ENCODE measurements at places on chromosomes 12 and 14.

GRCh38 chr14:61501714-61502458 is 180.5 kb downstream of the PRKCH start:
- no peak for DNase-seq

DNA sequence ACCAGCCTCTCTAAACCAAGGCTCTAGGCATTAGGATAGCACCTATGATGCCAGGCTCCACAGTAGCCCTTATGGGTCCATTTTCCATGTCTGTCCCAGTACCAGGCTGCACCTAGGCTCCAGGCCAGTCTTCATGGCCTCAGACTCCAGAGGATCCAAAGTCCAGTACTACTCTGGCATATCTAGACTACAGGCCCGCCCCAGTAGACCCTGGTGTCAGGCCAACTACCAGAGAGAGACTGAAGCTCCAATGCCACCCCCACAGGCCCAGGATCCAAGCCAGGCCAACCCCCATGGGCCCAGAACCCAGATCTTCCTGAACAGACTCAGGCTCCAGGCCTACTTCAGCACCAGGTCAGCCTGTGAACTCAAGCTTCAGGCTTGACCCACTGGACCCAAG is 287.0 kb downstream of the KCNC2 start:
- no peak for DNase-seq

- DNase-seq, result no peak
Observed at GRCh38 chr12:26749781-26750180, 83.2 kb downstream of the ITPR2 start.

- peak; percentile 70 for DNase-seq
Observed at GRCh38 chr14:32078023-32078857, 1.1 kb downstream of the ARHGAP5 start.

DNA sequence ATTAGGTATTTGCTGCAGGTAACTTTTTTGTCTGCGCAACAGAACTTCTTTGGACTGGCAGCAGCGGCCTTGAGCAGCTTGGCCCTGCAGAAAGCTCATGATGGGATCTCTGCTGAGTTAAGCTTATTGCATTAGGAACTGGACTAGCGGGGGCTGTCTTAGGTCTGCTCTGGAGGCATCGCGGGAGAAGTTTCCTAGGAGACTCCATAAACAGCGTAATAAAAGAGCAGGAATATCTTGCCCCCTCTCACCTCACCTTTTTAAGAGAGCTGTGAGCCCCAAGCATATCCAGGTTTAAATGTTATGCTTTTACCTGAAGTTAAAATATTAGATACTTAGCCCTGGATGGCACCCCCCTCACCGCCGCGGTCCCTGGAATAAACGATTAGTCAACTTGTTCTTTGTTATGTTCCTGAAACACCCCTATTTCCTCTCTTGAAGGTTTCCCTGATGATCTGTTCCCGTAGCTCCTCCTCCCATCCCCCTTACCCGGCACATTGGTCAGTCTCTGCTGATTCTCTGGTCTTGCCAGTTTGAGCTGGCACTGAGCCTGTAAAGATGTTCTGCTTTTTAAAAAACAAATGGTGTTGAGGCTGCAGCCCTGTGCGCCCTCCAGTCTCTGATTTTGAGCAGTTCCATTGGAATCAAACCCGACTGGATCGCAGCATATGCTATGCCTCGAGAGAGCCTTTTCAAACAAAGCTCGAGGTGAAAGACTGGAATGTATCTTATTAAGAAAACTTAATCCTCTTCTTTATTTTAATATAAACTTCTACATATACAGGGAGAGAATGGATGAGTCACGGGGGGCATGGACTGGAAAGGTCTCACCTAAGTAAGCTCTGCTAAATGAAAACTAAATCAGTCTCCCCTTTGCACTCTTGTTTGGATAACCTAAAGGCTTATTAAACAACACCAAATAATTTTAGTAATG is 1.9 kb downstream of the MLXIP start:
- DNase-seq, result peak; percentile 92

DNA sequence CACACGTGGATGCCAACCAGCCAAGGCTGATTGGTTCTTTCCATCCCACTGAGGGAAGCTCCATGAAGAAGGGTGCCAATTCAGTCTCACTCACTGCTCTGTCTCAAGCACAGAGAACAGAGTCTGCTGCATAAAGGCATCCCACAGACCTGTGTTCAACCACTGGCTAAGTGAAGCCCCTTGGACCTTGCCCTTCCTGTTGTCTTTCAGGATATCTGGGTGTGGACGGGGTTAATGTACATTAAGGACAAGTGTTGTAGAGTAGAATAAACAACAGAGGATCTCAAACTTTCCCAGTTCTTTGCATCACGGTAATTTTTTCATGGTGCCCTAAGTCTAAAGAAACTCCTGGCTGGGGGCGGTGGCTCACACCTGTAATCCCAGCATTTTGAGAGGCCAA is 33.1 kb upstream of the GPATCH2L start:
- DNase-seq, result no peak

DNA sequence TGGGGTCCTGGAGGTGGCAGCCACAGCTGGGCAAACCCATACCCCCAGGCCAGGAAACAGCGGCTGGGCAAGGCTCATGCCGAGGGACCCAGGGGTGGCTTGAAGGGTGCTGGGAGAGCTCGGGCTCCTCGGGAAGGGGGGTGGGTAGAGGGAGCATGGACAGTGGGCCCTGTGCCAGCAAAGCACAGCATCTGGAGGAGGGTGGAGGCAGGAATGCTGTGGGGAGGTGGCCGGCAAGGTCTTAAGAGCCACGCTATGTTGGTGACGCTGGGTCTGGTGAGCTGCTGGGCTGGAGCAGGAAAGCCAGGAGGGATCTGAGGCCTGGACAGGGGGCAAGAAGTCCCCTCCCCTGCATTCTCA is 48.2 kb upstream of the DLK1 start:
- peak; percentile 62 for DNase-seq

DNA sequence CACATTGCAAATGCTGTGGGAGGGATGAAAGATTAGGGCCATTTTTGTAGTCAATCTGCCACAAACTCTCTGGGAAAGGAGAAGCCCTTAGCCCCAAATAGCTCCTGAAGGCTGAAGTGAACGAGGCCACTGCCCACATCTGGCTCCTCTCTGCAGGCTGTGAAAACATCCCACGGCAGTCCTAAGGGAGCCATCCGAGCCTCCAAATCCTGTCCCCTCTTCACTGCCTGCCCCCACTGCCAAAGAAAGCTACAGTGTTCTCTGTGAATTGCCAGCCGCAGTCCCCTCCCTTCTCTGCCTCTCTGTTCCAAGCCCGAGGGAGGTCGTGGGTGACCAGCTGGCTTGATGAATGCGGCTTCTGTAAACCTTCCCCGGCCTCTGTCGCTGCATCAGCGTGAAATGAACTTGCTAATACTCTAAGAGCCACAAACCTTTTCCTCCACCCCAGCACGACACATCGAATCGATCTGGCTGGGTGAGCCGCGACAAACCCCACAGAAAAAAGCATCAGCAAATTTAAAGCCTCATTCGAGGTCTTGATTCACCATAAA is 180.7 kb upstream of the NRXN3 start:
- DNase-seq, result no peak

- DNase-seq, result peak; percentile 8
Observed at GRCh38 chr12:79000501-79000900, 135.9 kb downstream of the SYT1 start.

DNA sequence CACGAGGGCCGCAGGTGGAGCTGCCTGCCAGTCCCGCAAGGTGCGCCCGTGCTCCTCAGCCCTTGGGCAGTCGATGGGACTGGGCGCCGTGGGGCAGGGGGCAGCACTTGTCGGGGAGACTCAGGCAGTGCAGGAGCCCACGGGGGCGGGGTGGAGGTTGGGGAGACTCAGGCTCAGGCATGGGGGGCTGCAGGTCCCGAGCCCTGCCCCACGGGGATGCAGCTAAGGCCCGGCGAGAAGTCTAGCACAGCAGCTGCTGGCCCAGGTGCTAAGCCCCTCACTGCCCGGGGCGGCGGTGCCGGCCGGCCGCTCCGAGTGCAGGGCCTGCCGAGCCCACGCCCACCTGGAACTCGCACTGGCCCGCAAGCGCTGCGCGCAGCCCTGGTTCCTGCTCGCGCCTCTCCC is 39.2 kb upstream of the P2RX7 start:
- DNase-seq, result no peak

DNA sequence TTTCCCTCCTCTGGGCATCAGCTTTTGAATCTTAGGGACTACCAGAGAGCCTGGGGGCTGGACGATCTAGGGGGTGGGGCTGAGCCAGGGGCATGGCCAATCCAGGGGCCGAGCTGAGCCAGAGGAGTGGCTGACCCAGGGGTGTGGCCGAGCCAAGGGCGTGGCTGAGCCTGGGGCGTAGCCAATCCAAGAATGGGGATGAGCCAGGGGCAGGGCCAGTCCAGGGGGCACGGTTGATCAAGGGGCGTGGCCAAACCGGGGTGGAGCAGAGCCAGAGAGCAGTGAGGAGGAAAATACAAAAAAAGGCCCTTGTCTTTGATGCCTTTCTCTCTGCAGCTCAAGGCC is 219.3 kb upstream of the NOS1 start:
- DNase-seq, result no peak

DNA sequence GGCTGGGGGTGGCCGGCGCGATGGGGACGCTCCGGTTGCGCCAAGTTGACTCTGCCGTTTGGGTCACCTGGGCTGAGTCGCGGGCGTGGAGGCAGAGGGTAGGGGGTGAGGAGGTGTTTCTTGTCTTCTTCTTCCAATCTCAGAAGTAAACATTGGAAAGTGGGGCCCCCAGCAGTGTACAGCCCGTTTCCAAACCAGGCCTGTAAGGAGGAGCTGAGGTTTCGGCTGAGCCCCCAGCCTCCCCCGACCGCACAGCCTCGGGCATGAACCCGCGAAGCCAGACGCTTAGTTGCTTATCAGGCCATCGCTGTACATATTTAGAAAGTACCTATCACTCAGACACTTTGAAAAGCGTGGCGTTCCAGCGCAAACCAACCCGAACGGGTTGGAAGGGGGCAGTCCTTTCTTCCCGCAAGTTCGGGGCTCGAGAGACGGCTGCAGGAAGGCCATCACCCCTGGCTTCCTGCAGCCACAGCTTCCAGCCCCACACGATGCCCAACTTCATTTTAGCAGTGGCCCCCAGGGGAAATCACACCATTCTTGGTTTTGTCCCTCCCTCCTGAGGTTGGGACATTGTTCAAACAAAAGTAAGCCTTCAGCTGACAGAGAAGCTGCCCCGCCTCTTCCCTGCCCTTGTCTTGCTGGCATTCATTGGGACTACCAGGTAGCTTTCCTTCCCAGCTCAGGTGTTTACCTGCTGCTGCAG is 164.1 kb downstream of the ZFP36L1 start:
- peak; percentile 47 for DNase-seq

- DNase-seq, result no peak
Observed at GRCh38 chr12:131024026-131024425, 70.3 kb downstream of the ADGRD1 start.

- DNase-seq, result no peak
Observed at GRCh38 chr14:91184559-91184958, 59.9 kb downstream of the GPR68 start.

DNA sequence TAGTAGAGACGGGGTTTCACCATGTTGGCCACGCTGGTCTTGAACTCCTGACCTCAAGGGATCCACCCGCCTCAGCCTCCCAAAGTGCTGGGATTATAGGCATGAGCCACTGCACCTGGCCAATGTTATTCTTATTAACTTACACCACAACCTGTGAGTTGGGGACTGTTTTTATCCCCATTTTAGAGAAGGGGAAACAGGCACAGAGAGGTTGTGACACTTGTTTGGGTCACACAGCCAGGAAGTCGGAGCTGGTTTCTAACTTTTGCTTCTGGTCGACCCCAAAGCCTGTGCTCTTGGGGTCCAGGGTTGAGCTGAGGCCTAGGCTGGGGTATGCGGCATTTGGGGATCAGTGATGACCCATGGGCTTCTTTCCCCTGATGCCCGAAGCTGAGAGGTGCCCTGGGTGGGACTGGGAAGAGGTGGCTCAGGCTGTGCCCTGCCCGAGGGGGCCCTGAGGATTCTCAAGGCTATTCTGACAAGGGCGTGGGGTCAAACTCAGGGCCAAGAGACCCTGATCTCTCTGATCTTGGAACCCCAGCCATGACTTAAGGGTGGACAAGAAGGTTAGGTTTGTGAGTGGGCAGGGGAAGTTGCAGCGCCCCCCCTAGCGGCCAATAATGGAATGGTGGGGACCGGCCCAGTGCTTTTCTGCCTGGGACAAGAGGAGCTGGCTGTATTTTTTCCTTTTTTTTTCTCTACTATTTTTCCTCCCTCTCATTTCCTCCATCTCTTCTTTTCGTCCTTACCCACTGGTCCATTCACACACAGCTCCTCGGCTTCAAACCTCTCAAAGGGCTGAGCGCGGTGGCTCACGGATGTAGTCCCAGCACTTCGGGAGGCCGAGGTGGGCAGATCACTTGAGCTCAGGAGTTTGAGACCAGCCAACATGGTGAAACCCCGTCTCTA is 3.0 kb downstream of the SDSL start:
- DNase-seq, result peak; percentile 37

Data from amniotic epithelial cell (primary cell).